ENCODE measurements at places on chromosomes 2 and 18.

DNA sequence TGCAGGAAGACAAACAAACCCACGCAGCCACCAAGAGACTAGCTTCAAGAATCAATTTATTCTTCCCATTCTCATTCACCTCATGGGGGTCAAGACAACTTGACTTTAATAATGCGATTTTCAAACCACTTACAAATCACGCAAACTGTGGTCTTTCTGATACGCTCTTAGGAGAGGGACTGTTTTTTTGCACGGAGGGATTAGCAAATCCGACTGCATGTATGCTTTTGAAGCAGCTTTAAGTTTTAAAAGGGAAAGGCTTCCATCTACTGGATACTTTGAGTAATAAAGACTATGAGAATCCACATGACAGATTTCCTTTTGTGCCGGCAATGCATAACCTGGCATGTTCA lies 322.9 kb upstream of the KCNJ3 start:
- DNase-seq = peak; percentile 73

DNA sequence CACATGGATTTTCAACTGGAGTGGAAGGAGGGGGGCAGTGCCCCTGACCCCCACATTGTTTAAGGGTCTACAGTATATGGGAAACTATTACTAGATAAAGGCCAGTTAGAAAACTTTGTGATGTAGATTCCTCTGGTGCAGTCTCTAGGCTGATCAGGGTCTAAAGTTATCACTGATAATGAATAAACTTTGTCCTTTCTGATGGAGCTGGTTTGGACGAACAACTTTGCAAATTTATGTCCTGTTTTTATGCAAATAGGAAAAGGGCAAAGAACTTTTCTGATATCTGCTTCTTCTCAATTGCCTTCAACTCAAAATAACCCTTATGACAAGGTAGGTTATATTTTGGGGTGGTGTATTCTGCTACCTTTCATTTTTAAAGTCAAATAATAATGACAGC lies 829.2 kb upstream of the ACVR2A start:
- DNase-seq = no peak

DNA sequence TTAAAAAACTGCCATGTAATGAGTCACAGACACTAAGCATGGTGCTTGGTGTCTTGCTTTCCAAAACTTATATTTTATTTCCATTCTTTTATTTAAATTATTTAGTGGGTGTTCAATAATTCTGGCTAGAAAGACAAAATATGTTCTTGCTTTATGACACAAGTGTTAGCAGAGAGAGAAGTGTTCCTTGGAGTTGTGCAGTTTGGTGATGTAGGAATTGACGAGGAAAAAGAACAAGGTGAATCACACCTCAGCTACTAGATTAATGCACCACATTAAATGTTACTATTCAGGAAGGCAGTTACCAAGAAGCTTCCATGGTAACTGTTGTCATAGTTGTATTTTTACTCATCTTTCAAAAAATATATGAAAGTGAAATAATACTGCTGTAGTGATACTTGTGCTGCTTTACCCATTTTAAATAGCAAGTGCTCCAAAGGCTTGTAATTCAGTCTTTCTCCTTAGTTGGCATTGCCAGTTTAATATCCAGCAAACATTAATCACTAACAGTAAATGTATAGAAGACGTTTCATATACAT lies 28.3 kb downstream of the ADAM23 start:
- no peak for DNase-seq

DNA sequence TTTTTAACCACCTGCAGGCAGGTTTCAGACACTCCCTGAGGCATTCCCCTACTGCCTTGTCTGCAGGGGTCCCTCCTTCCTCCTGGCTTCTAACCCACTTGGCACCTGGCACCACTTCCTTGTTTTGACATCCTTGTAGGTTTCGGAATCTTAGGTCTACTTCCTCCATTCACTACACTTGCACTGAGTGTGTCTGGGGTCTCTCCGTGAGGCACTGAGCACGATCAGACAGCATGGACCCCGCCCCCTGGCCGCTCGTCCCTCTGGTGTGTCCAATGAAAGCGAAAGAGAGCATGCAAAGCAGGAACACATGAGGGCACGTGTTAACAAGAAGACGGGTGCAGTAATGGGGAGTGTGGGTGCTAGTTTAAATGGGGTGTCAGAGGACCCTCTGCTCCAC lies 63.8 kb downstream of the HAUS1 start:
- no peak for DNase-seq

GRCh38 chr2:234502285-234502918 lies 5.5 kb upstream of the ARL4C start:
- peak; percentile 79 for DNase-seq

DNA sequence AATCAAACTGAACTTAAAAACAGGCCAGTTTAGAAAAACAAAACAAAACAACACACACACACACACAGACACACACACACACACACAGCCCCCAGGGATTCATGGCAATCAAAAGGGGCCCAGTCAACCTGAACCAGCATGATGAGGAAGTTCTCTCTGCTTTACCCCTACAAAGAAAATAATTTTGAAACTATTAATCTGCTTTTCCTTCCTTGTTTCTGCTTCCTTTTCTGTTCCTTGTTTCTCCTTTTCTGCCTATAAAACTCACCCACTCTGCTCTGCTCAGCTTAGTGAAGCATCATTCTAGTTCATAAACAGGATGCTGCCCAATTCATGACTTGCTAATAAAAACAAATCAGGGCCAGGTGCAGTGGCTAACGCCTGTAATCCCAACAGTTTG lies 203.1 kb downstream of the RAB3GAP1 start:
- no peak for DNase-seq

- no peak for DNase-seq
Observed at GRCh38 chr2:23475473-23475872, 90.5 kb downstream of the KLHL29 start.

DNA sequence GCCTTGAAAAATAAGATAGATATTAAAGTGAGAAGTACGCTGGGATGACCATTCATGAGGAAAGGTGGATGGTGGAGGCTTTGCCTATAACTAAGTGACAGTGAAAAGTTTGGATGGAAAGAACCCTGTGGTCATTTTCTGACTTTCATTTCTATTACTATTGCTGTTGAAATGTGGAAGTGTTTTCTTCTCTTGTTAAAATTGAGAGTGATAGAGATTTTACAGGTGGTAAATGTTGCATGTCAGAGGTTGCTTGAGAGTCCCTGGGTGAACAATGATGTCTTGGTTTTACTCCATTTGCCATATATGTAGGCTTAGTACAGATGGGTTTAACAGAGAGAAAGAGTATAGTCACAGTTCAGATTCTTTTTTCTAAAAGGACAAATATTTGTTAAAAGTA lies 18.4 kb downstream of the NCOA1 start:
- no peak for DNase-seq

GRCh38 chr2:22557406-22557805 lies 827.6 kb upstream of the KLHL29 start:
- no peak for DNase-seq

DNA sequence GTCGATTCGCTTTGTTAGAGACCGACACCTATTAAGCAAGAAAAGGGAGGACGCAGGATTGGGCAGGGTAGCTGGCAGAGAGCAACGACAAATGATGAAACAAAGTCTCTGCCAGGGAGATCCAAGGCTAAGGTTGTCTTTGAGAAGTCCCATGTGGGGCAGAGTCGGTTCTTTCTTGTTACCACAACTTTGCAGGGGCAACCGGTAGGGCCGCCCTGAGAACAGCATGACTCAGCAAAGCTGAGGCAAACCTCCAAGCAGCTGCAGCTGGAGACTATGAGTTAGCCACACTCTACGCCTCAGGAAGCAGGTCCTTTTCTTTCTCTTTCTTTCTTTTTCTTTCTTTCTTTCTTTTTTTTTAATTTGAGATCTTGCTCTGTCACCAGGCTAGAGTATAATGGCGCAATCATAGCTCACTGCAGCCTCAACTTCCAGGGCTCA lies 452.3 kb upstream of the ID2 start:
- DNase-seq = peak; percentile 84

- no peak for DNase-seq
Observed at GRCh38 chr2:86307431-86307830, 30.0 kb downstream of the REEP1 start.

DNA sequence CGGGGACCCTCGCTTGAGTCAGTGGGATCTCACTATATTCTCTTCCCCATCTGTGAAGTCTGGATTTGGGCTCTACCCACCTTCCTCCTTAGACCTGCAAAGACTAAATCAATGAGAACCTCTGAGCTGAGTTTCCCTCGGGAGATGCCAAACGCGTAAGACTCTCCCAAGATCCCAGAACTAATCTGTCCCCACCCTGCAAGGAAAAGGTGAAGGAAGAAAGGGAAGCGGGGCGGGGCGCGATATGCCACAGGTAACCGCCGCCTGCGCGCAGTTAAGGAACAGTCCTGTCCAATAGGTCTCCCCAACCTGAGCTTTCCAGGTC lies 780 bp downstream of the SRD5A2 start:
- no peak for DNase-seq

GRCh38 chr2:201795607-201796477 lies 10.5 kb upstream of the CDK15 start:
- peak; percentile 70 for DNase-seq

GRCh38 chr18:45007531-45007930 lies 326.8 kb downstream of the SETBP1 start:
- peak; percentile 42 for DNase-seq

DNA sequence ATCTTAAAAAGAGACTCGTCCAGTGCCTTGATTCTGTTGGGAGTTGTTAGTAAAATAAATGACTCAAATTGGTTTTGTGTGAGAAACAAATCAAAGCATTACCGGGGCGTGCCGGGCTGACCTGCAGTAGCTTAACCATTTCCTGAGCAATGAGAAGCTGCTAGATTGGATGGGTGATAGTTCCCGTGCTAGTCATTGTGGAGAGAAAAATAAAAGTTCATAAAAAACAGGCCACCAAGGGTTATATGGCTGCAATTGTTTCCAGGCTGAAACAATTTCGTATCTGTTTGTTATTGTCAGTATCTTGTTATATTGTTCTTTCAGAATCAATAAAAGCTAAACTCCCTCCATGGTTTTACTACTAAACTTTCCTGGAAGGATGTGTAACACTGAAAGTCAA lies 314.4 kb downstream of the MTX2 start:
- DNase-seq = peak; percentile 19

GRCh38 chr2:217736776-217737550 lies 265.8 kb downstream of the TNS1 start:
- no peak for DNase-seq

DNA sequence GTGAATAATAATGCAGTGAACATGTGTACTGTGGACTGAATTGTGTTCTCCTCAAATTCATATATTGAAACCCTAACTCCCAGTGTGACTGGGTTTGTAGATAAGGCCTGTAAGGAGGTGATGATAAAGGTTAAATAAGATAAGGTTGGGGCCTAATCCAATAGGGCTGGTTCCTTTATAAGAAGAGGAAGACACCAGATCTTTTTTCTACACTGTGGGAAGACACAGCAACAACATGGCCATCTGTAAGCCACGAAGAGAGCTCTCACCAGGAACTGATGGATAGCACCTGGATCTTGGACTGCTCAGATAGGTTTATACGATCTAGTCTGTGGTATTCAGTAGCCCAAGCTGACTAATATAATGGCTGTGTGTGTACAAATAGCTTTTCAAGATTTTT lies 66.8 kb downstream of the BMPR2 start:
- DNase-seq = no peak

GRCh38 chr2:75491129-75491753 lies 69.5 kb downstream of the EVA1A start:
- peak; percentile 88 for DNase-seq

GRCh38 chr18:47180765-47181164 lies 4.6 kb upstream of the IER3IP1 start:
- DNase-seq = no peak

GRCh38 chr2:229695961-229696360 lies 18.4 kb downstream of the DNER start:
- no peak for DNase-seq

GRCh38 chr2:100676346-100676745 lies 113.6 kb downstream of the PDCL3 start:
- no peak for DNase-seq

DNA sequence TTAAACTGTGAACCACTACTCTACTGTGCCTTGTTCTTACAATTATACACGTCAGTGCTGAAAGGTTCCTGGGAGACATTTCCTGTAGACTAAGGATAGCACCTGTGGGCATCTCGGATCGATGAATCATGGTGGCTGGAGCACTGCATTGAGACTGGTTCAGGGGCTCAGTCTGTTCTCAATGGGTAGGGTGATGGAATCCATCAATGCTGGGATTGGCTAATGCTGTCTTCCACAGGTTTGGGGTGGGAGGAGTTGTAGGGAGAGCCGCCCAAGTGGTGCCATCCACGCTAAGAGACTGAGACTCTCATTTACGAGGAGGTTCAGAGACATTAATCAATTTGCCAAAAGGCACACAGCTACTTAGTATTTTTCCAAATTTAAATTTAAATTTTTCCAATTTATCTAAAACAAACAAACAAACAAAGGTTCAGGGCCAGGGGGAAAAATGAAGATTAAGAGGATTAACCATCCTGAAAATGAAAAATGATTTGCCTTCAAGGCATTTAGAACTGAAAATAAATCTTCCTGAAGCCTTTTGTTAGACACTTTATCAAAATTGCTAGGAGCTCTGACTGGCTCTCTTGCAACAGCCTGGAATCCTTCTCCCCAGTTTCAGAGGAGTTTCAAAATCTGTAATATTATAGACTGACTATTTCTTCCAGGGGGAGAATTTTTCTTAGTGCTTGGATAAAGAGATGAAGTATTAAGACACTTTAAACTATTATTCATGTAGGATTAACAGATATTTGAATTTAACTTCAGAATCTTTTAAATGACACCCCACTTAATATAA lies 359.2 kb downstream of the TGIF1 start:
- DNase-seq = peak; percentile 39

DNA sequence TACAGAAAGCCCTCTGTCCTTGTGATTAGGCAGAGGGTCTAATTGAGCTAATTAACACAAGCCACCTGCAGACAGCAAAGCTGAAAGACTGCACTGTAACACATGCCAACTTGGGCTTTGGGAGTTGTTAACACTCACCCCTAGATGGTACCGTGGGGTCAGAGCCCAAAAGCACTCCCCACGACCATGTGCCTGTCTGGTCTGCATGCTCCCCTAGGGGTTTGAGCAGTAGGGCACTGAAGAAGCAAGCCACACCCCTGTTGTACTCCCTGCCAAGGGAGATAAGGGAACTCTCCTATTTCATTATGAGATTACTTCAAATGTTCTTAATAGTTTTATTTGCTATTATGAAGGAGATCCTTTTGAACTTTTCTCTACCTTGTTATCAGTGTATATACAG lies 560.1 kb upstream of the FSHR start:
- DNase-seq = no peak

DNA sequence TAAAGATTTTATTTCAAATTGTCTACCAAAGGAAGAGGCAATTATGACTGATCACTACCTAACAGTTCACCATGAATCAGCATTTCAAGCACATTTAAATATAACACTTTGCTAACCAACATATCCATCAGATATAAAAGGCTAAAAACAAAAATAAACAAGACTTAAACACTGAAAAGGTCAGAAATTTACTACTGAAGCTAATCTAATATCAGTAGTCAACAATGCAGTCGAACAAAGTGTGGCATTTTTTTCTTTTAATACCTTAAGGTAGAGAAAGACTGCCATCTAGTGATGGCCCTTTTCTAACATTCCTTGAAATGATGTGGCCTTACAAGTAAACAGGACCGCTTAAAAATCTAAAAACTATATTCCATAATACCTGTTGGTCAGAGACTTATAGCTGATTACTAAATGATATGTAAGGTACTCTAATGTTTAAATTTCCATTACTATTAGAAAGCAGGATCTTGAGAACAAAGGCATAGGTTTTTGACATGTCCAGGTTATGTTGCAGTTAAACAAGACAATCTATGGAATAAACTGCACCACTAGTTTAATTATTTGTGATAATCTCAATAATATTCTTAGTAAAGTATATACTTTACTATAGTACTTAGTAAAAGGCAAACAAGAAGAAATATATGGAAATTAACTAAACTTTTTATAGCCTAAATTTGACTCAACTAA lies 80.0 kb downstream of the EXOC6B start:
- peak; percentile 89 for DNase-seq

- no peak for DNase-seq
Observed at GRCh38 chr2:141967980-141968379, 162.8 kb downstream of the LRP1B start.

Measured in fibroblast of the aortic adventitia (primary cell).